Activated T-cell treated with anti-CD3 and anti-CD28 coated beads for 4 hours (primary cell): ENCODE measurements at places on chromosomes 6 and 20.
A peak's percentile ranks its signal among the peaks of the same experiment; 100 is the strongest.

GRCh38 chr6:14089224-14089623, 28.3 kb upstream of the CD83 start:
- no peak for DNase-seq

GRCh38 chr20:60652046-60652445, 600.0 kb upstream of the CDH4 start:
- no peak for DNase-seq

DNA sequence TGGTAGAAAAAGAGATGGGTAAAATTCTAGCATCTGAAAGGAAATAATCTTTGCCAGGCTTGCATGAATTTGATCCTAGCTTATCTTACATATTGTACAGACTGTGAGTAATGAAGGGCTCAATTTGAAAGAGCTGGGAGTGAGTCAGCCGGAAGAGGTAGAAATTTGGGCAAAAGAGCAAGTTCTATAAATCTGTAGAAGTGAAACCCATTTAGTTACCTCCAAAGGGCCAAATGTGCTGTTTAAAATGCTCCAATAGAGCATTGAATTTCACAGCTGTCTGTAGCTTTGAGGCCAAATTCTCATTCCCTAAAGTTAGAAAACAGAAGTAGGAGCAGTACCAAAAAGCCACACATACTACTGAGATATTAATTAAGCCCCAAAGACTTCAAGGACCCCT, 466.1 kb downstream of the BTBD3 start:
- no peak for DNase-seq

- no peak for DNase-seq
These were observed 406.3 kb upstream of the RUNX2 start for GRCh38 chr6:44921798-44922197.

- DNase-seq = peak; percentile 50
These were observed at the start of gene MYBL2 for GRCh38 chr20:43666376-43667328. Gene MYBL2 (plus strand): TSS chr20:43667114. CDS start chr20:43667284, 170 bp downstream.

DNA sequence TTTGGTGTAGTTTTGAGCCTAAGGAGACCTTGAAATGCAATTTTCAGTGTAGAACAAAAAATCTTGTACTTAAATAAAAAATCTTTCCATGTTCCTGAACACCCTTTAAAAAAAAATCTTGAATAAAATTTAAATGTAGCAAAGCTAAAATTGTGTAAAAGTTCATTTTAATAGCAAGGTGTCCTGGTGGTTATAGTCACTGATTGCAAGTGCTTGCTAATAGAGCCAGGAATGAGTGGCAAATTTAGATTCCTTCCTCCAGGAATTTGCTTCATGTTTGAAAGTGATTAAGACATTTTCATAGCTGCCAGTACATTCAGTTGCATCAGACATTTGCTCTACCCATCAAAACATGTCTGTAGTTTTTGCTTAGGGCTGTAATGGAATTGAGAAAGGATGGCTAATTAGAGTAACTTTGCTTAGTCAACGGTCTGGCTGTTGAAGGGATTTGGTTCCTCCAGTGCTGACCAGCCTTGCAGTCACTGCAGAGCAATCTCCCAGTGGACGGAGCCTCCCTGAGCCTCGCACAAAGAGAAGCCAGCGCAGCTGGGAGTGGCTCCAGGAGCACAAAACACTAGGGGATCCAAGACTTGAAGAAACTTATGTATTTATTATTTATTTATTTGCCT, 36.5 kb downstream of the AKAP12 start:
- DNase-seq = no peak

DNA sequence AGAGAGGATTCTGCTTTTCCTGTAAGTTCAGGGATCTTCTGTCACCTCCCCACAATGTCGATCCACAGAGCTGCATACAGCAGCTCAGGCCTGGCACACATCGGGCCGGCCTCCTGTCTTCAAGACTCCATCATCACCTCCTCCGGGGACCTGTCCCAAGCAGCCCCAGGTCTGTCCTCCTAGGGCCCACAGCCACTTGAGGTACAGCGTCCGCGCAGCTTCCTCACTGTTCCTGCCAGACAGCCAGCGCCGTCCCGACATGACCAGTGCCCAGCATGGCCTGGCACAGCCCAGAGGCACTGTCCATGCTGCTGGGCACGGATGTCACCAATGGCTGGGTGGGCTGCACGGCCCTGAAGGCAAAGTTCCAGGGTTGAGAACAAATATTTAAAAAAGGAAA, 101.6 kb downstream of the DLL1 start:
- no peak for DNase-seq
